ENCODE measurements at places on chromosomes 12 and 14.
A peak's percentile ranks its signal among the peaks of the same experiment; 100 is the strongest.

DNA sequence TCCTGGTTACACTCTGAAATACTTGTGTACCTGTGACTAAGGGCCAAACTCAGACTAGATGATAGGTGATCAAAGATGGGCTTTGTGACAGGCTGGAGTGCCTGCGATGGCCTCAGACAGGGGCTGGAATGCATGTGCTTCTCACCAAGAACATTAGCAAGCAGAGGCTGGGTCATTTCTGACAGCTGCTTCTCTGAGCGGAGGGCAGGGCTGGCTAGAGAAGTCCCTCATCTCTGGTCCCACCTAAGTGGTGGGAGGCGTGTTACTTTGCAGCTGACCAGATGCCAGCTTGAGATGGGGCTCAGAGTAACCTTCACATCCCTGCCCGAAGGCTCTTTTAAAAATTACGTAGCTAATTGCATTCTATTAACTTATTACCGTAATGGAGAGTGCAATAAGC, 106.8 kb upstream of the RTL1 start:
- DNase-seq, result no peak

DNA sequence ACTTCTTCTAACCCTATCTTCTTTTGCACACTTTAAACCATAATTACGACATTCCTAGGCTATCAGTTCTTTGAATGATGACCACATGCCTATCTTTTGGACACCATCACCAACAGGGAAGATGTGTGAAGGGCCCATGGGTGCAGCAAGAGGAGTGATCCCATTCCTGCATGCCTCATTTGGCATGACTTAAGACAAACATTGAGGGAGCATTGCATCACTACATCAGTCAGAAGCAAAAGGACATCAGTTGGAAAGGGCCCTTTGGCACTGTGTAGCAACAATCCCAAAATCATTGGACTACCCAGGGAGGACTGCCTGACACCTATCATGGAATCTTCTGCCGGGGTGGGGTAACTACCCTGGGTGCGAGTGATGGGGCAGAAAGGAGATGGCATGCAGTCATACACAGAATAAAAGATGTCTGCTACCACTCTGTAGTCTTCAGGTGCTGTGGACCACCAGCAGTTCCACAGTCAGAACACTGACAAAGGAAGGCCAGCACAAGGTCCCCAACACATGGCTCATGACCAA, 10.7 kb upstream of the TMBIM6 start:
- no peak for DNase-seq

GRCh38 chr12:57220770-57221168, 4.2 kb downstream of the NXPH4 start:
- no peak for DNase-seq

GRCh38 chr14:66511849-66512248, 3.9 kb downstream of the GPHN start:
- DNase-seq, result no peak

- no peak for DNase-seq
Measured at GRCh38 chr12:75660805-75661404, 149.5 kb upstream of the KRR1 start.

DNA sequence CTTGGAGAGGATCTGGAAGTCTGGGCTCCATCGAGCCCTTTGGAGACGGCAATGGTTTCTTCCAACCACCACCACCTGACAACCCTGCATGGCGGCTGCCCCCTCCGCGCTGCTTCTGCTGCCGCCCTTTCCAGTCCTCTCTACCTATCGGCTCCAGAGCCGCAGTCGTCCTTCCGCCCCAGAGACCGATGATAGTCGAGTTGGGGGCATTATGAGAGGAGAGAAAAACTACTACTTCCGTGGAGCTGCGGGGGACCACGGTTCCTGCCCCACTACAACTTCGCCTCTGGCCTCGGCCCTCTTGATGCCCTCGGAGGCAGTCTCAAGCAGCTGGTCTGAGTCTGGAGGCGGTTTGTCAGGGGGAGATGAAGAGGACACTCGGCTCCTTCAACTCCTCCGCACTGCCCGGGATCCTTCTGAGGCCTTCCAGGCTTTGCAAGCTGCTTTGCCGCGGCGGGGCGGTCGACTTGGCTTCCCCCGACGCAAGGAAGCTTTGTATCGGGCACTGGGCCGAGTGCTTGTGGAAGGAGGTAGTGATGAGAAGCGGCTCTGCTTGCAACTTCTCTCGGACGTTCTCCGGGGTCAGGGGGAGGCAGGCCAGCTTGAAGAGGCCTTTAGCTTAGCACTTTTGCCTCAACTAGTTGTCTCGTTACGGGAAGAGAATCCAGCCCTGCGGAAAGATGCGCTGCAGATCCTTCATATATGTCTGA, 499 bp downstream of the TOGARAM1 start:
- DNase-seq, result no peak

DNA sequence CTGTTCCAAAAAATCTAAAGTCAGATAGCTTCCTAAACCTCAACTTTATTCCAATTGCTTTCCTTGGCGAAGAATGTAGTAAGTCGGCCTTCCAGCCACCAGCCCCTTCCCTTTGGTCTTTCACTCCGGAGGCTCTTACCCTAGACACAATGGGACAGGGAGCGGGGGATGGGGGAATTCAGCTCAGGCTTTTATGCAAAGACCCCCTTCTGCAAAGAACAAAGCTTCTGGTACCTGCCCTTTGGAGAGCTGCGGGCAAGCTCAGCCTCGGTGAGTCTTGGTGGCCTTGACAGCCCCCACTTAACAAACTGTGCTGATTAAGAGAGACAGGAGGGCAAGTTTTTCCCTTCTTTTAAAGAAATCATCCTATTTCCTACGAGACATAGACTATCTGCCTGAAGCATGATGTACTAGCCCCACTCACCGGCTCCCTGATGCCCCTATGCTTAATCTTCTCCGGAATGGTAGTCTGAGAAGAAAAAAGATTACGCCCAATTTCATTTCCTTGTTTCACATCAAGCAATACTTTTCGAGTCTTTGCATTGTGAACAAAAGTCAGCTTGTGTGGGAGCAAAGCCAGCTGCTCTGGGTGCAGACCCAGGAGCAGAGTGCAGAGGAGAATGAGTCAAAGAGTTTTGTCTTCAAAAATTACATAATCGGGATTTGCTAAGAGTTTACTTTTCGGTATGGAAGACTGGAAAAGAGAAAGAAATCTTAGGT, 1.5 kb upstream of the NANOG start:
- DNase-seq, result no peak

DNA sequence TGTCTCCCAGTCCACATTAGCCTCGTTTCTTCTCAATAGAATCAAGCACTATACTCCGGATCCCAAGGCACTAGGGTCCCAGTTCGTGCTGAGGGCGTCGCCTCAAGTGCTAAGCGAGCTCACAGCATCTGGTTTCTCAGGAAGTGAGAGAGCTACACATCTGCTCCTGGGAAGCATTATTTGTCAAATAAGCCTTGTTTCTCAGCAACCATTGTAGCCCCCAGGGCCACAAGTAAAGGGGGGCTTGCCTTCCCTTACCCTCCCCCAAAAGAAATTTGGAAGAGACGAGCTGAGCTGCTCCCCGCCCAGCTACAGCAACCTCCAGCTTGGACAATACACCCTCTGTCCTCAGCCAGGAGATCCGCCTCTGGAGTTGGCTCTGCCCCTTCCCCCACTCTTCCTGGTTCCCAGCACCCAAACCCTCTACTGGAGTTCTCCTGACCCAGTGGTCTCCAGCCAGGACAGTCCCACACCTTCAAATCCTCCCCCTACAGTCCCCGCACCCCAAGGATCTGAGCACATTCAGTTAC, 5.7 kb upstream of the TNS2 start:
- no peak for DNase-seq

- peak; percentile 71 for DNase-seq
Measured at GRCh38 chr12:104575442-104576186, 118.9 kb downstream of the CHST11 start.

GRCh38 chr14:75543253-75543652, 21.0 kb downstream of the BATF start:
- no peak for DNase-seq

DNA sequence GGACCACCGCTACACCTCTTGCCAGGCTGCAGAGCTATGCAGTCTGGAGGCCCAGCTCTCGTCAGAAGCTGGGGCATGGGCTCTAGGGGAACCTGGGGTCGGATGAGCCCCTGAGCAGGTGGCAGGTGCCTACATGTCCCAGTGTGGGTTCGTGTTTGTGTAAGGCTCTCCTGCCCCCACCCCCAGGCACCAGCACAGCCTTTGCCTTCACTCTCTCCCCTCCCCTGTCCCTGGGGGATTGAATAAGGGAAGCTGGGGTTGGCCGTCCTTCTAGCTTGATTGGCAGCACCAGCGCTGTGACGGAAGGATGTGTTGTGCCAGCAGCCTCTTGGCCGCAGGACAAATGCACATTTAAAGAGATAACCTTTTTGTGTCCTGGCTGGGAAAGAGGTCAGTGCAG, 34.8 kb upstream of the TSPAN9 start:
- DNase-seq, result no peak

- no peak for DNase-seq
Measured at GRCh38 chr12:55906056-55906455, 21.6 kb downstream of the PYM1 start.

GRCh38 chr12:89384050-89384758, 31.9 kb upstream of the DUSP6 start:
- peak; percentile 77 for DNase-seq

GRCh38 chr14:22432348-22432976, 156.6 kb downstream of the DAD1 start:
- no peak for DNase-seq
